ENCODE measurements at places on chromosomes 1 and 21.

DNA sequence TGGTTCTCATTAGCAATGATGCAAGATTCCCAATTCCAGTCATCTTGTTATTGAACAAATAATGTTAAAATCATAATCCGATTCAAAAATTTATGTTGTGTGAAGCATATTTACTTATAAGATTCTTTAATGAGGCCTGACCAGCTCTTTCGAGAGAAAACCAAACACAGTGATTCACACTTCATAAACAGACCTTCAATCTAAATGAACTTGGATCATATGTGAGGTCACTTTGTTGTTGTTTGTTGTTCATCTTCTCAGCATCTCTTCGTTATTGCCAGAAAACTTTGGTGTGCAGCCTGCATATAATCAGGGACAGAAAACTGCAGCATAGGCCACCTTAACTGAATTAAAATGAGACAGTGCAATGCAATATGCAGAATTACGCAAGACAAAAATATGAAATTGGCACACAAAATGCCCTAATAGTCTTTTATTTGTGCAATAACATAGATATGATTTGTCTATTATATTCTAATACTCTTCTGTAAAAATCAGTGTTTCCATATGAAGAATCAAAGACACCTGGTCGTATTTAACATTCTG, 30.1 kb downstream of the NCAM2 start:
- DNase-seq, result no peak

DNA sequence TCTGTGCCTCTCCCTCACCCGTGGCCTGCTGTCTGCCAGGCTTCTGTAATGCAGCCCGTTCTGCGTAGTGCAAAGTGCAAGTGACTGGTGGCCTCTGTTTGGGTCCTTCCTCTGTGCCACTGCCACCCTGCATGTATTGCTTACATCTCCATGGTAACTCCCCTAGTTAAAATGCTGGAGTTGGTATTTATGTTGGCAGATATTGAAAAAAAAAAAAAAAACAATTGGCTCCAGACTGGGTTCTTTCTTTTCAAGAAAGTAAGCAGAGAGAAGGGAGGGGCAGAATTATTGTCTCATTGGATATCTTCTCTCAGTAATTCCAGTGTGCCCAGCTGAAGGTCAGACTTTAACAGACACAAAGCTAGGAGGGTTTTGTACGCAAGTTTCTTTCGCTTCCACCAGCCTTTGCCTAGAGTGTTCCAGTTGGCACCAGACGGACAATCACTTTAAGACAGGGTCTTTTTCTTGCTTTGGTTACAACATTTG, 242.3 kb downstream of the PBX1 start:
- no peak for DNase-seq

DNA sequence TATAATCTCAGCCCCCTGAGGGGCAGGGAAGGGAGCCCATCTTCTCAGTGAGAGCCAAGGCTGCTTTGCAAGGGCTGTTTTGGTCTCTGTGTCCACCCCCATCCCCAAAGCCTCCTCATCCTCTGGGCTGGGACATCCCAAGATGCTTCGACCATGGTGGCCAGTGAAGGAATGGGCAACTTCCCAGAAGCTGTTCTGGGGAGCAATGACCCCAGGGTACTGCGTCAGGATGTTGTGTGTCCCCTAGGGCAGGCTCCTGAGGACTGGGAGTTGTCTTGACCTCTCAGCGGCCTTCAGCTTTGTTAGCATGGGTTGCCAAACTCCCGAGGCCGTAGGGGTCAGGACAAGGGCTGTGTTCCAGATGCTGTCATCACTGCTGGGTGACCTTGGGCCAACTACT, 238.4 kb upstream of the POU3F1 start:
- DNase-seq, result no peak

- DNase-seq, result no peak
Observed at GRCh38 chr1:4178501-4179113, 278.5 kb upstream of the C1orf174 start.

DNA sequence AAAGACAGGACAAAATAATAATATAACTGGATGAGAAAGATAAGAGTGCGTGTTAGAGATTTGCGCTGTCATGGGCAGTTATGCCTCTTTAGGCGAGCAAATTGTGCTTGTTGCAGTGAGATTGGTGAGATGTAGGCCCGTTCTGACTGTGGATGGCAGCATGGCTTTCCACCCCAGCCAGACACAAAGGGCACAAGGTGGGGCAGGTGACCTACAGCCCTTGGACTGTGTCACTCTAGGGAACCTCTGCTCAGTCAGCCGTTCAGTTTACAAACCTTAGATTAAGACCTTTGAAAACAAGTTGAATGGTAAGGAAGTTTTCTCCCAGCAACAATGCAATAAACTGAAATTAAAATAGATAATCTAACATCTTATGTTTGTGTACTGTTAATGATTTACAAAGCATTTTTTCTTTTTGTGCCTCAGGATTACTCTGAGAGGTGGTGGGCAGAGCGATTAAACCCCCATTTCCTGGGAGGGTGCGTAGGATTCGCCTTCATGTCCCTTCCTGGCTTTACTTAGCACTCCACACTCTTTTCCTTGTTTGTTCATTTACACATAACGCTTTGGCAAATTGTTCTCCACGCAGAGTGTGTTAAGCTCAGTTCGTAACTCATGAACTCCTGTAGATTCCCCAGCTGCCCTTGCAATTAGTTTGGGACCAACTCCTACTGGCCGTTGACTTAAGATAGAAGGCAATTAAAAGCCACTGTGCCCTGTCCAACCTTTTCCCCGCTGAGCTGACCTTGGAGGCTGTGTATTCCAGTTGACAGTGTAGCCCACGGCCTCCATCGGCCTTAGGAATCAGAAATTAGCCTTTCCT, 58.1 kb upstream of the IGSF5 start:
- no peak for DNase-seq

DNA sequence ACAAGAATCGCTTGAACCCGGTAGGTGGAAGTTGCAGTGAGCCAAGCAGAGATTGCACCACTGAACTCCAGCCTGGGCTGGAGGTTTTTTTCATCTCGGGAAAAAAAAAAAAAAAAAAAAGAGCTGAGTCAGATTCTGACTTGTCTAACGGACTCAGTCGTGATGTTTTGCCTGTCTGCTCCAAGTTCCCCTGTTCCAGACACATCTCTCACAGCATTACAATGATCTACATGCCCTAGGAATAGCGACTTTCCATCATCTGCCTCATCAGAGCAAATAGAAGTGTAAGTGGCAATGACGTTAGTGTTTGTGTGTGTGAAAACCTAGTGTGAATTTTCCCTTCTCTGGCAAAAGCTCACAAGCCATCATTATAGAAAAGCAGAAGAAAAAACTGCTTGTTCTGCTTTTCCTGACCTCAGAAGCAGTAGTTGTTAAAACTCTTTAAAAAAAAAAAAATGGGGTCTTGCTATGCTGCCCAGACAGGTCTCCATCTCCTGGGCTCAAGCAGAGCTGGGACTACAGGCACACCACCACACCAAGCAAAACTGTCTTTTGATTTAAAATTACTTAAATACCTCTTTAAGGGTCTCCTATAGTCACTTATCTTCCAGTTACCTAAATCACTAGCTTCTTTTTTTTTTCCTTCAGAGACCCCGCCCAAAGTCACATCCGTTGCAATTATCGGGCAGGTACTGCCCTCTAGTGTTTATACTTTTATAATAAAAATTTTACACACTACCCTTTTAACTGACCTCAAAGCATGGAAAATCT, 37.3 kb downstream of the PLEKHO1 start:
- peak; percentile 65 for DNase-seq

GRCh38 chr1:173356191-173356762, 120.9 kb upstream of the PRDX6 start:
- no peak for DNase-seq

DNA sequence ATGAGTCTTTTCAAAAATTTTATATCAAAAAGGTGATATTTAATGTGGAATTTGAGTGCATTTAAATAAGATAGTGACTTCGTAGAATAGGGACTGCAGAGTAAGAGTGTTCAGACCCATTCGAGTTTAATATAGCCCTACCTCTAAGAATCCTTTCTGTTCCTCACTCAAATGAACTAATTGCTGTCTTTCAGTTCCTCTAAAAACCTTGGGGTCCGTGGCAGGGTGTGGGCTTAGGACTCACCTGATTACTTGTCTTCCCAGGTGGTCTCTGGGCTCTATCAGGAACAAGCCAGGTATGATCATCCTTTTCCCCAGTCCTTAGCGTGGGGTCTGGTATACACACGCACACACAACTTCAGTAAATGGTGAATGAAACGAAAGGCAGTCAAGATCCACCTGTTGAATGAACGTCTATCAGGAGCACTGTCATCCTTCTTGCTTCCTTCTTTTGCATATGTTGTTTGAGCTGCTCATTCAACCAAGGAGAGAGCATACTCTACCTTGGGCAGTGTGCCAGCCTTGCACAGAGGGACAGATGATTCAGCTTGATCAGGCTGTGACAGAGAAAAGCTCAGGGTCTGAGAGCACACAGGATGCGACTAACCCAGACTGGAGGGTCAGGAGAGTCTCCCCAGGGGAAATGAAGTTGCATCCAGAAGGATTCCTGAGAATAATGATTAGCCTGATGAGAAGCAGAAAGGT, 1.2 kb upstream of the RNF11 start:
- DNase-seq, result peak; percentile 95

DNA sequence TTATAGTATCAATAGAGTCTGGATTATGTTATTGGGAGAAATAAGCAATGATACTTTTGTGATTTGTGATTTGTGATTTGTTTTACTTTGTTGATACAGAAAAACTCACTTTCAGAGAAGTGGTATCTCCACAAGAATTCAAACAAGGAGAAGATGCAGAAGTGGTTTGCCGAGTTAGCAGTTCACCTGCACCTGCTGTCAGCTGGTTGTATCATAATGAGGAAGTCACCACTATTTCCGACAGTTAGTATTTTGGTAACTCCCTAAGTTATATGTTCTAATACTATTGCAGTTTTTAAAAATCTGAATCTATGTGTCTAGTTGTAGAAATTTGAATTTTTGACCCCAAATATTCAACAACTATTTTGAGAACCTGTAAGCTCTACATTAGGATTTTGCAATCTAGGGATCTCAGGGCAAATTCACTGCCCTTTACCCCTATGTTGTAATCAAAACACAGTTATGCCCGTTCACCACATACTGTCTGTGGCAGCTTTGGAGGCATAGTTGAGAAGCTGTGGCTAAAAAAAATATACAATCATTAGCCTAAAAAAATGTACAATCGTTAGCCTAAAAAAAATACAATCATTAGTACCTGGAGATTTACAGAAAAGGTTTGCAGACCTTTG, 288.1 kb downstream of the NCAM2 start:
- no peak for DNase-seq

DNA sequence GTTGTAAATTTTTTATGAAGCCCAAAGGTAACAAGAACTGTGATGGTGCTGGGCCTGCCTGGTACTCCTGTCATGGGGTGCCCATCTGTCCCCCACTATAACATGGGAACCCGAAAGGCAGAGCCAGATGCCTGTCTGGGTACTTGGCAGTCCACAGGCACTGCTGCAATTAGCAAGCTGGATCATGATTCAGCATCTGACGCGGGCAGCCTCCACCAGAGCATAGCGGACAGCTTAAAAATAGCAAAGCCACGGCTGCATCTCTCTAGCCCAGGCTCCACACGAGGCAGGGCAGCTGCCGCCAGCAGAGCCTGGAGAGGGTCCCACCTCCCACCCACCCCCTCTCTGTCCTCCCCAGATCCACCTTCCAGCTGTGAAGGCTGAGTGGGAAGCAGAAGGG, 22.9 kb downstream of the SUSD4 start:
- DNase-seq, result no peak

- no peak for DNase-seq
Observed at GRCh38 chr1:199020051-199020450, 381.2 kb downstream of the PTPRC start.

GRCh38 chr1:212685429-212685828, 14.2 kb downstream of the BATF3 start:
- DNase-seq, result no peak

GRCh38 chr21:21714426-21714825, 716.2 kb downstream of the NCAM2 start:
- DNase-seq, result no peak

GRCh38 chr1:183901748-183902330, 96.9 kb downstream of the RGL1 start:
- DNase-seq, result no peak

DNA sequence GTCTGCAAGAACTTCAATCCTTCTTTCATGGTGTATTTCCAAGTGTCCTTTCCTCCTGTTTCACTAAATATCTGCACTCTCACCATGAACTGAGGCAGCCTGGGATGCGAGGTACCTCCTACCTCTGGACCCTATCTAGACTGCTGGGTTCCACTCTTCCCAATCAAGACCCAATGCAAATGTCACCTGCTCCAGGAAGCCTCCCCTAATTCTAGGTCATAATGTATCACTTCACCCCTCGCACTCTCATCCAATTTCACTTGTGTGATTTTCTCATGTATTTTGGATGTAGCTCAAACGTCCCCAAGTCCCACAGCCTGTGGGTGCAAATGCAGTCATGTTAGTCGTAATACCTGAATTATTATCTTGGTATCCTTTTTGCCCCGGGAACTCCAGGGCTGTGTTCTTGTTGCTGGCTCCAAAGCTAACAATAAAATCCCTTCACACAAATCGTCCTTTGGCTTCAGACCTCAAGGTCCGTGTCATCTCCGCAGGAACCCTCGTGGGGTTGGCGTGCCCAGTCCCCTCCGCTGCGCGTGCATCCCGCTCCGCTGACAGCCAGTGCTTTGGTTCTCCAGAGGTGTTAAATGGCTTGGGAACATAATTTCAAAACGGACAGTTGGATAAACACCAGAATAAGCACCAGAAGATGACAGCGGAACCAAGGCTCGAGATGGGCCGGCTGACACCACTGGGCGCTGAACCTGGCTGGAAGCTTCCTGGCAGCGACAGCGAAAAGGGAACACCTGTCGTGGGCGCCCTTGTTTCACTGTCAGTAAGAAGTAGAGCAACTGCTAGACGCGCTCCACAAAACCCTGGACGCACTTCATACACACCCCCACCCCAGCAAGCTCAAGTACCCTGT, 1.0 kb upstream of the BACH1 start:
- DNase-seq, result no peak

DNA sequence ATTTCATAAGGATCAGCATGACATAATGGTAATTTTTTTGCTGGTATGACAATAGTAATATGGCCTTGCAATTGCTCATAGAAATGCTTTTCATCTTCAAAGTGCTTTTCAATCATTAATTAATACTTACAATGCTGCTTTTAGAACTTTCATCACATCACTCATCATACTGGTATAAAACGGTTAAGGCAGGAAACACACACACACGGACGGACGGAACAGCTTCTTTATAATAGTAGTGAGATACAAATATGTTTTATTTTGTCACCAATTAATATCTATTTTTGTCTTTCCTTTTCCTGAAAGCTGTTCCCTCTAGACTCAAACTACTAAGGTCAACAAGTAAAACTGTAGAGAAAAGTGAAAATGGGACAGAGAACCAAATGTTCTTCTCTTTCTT, 353.9 kb upstream of the PKN2 start:
- no peak for DNase-seq
